NCI-H187 (cell line): ENCODE measurements at places on chromosomes 5 and 9.

GRCh38 chr9:109912726-109913460 is 132.9 kb downstream of the PALM2AKAP2 start:
- no peak for DNase-seq

GRCh38 chr5:177447611-177448243 is 1.1 kb downstream of the PRR7 start:
- DNase-seq: no peak

- no peak for DNase-seq
These were observed 97.5 kb downstream of the MRPS27 start for GRCh38 chr5:72222521-72222920.

- DNase-seq: no peak
These were observed 69.3 kb downstream of the MAMDC2 start for GRCh38 chr9:70112981-70113380.

DNA sequence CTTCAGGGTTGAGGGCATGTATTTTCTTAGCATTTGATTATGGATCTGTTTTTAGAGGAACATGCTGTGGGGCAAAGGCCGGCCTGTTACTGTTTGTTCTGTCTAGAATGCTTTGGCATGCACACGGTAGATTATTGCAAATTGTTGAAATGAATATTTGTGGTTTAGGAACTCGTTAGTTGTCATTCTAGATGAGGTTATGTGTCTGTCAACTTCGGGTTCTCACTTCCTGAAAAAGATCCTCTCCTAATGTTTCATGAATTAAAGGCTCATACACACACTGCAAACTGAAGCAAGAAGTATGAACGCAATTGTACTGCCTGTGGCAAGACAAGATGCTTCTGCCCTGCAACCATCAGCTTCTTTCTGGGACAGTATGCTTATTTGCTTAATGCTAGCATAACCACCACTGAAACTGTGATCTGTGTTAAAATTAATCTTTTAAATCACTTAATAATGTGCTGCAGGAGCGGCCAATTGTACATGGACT is 99.6 kb downstream of the BASP1 start:
- DNase-seq: no peak

GRCh38 chr5:15290953-15291352 is 209.0 kb upstream of the FBXL7 start:
- DNase-seq: no peak

- no peak for DNase-seq
These were observed 1.2 kb upstream of the REXO4 start for GRCh38 chr9:133419005-133419404.

GRCh38 chr9:33719581-33720374 is 75.6 kb upstream of the PRSS3 start:
- DNase-seq: no peak

DNA sequence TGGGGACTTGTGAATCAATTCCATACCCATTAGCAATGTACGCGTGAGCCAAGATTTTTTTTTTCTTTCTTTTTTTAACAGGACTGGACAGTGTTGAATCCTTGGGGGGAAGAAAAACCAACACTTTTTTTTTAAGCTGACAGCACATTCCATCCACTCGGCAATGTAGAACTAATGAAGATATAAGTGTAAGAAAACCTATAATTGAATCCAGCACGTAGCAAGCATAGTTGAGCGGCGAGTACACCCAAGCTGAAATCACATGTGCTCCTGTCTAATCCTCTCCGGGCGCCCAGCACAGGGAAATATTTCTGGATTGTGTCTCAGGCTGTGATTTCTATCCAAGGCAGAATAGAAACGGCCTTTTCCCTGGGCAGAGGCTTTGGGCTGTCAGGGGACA is 118.2 kb downstream of the BOD1 start:
- DNase-seq: no peak

GRCh38 chr5:89313044-89313443 is 430.1 kb upstream of the MEF2C start:
- no peak for DNase-seq
